Spinal cord (tissue), 10 donors: ENCODE measurements at places on chromosomes 12 and 14.

DNA sequence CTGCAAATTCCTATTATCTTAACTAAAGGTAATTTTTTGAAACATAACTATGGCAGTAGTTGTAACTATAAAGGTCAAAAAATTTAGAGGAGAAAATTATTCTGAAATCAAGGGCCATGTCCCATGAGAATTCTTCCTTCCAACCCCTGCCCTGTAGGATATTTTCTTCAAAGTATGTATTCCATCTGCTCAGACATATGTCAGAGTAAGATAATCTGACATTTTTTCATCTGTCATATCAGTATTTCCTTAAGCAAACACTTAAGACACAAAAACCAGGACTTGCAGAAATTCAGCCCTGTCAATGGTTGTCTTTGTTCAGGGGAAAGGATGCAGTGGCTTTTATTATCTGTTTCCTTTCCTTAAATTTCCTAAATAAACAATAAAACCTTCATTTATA is 36.3 kb downstream of the ACSS3 start:
- DNase-seq: no peak

- no peak for DNase-seq
These were observed 75.2 kb upstream of the PLEKHG3 start for GRCh38 chr14:64628940-64629408.

DNA sequence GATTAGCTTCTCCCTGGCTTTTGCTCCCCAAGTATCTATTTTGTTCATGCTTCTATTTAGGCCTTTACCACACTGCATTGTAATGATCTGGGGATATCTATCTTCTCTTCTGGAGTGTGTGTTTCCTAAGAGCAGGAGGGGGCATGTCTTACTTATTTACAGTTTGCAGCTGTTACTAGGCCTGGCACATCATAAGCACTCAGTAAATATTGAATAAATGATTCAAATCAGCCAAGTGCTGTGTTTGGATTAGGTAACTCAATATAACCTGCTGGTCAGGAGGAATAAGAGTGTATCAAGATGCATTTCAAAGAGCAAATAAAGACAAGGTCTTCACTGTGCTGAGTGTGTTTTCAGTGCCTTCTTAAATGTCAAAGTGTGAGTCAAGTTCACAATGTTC is 186.1 kb downstream of the FOXG1 start:
- no peak for DNase-seq

DNA sequence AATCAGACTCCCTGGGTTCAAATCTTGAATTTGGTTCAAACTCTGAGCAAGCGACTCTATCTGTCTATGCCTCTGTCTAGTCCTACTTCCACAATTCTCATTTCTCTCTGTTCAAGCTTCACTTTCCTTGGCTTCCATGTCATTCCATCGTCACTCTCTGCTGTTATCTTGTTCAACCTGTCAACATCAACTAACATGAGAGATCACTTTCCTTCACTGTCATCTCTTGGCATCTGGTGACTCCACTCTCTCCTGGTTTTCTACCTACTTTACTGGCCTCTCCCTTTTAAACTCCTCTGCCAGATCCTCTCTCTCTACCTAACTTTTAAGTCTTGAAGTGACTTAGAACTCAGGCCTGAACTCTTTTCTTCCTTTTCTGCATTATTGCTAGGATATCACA is 240.2 kb downstream of the BCAT1 start:
- no peak for DNase-seq

DNA sequence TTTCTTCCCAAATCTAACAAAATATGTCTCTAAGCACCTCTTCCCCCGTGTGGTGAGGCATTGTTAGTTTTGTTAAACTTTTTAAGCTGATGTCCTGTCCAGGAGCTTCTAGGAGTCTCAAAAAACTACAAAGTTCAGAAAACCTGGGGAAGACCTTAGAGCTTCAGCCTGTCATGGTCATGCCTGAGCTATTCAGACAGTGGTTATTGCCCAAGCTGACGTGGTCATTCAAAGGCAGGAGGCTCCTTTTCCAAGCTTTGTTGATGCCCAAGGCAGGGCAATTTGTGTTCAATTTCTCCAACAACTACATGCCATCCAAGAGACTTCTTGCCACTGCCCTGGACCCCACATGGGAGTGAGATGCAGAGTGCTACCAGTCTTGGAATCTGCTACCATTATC is 5.8 kb upstream of the LYZ start:
- DNase-seq: no peak

GRCh38 chr12:113515082-113515856 is 43.6 kb upstream of the LHX5 start:
- DNase-seq: no peak
